A549 treated with DMSO at 1 μM for 4 hours (cell line): ENCODE measurements at places on chromosomes 13 and 19. TPM values are rescaled to one million over a fixed set of nuclear protein-coding genes. Genes with fewer than 3 reads are reported as not detected.

The FCGBP gene
- total RNA-seq, result 0.68 to 1.3 TPM (median 1.1 TPM) in 5 replicates

The KLK12 gene
- not detected in 5 replicates for total RNA-seq

The LMTK3 gene
- total RNA-seq, result 2.4 to 4.8 TPM (median 3.8 TPM) in 5 replicates

The ZNF546 gene
- total RNA-seq, result 2.0 to 2.3 TPM (median 2.1 TPM) in 5 replicates

The ZNF649 gene
- total RNA-seq, result 0.20 to 0.57 TPM (median 0.28 TPM) in 5 replicates

The PSG1 gene
- total RNA-seq, result 0.21 to 0.52 TPM (median 0.33 TPM) in 5 replicates
